ENCODE measurements at places on chromosomes 2 and 18.

- DNase-seq: no peak
Measured at GRCh38 chr2:238996331-238997136, 148.6 kb downstream of the TWIST2 start.

DNA sequence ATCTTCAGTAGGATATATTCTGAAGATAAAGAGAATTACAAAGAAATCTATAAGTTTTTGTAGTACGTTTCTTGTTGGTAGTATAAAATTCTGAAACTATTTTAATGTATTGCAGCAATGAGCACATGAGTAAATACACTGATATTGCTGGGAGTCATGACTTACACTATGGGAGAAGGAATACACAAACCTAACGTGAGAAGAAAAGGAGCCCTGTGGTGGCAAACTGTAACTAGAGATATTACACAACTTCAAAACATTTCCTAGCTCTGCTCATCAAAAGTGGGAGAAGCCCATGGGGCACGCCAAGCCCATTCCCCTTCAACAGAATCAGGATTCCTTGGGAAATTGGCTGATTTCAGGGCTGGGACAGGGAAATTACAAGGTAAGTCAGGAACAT, 20.5 kb downstream of the SPIRE1 start:
- DNase-seq: no peak

DNA sequence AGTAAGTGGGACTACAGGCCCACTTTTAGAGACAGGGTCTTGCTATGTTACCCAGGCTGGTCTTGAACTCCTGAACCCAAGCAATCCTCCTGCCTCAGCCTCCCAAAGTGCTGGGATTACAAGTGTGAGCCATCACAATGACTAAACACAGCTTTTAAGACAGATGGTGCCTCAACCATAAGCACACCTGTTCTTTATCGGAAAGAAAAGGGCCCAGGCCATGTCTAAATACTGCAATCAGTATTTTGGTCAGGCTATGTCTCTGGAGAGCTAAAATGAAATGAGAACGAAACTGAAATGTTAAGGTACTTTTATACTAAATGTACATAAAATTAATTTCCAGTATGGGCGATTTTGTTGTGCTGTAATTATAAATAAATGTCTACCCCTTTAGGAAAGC, 69.5 kb upstream of the SPTBN1 start:
- no peak for DNase-seq

GRCh38 chr2:131635611-131636010, 107.9 kb downstream of the CCDC74A start:
- DNase-seq: no peak

- no peak for DNase-seq
Measured at GRCh38 chr18:3175195-3175758, 44.5 kb downstream of the MYOM1 start.

GRCh38 chr2:8254791-8255447, 426.9 kb upstream of the ID2 start:
- no peak for DNase-seq

GRCh38 chr2:23069923-23070322, 315.1 kb upstream of the KLHL29 start:
- no peak for DNase-seq

- DNase-seq: no peak
Measured at GRCh38 chr2:214019229-214019972, 391.5 kb upstream of the VWC2L start.

GRCh38 chr2:179106676-179107428, 56.9 kb upstream of the CCDC141 start:
- DNase-seq: no peak
